ENCODE measurements at places on chromosomes 11 and 22.

DNA sequence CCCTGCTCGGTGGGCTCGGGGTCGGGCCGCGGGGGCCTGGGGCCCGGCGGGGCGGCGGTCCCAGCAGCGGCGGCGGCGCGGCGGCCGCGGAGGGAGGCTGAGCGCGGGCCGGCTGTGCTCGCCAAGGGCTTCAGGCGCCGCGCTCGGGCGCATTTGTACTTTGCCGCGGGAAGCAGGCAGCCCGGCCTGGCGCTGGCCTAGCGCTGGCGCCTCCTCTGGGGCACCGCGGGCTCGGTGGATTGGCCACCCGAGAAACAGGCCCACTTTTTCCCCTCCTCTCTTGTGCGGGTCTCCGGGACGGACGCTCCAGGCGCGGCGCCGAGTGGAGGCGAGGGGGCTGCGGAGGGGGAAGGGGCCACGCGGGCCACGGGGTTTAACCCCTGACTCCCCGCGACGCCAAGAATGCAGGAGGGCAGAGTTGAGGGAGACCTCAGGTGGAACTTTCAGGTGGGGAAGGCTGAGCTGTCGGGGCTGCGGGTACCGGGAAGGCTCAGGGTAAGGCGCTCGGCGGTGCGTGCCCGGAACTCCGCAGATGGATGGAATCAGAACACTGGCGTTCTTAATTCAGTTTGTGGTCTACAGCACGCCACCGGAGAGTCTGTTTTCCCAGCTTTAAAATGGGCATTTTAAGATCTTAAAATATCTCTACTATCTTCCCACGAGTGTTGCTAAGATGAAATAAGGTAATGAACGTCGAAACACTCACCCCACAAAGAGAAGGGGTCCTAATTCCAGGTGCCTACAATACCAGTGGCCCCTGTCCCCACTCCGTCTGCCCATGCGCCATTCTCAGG, at the start of gene CHRDL2:
CHRDL2 (minus strand) TSS at position 126 of the 794 bp plus-strand sequence. CDS start 538 bp downstream, outside the sequence.
- no peak for DNase-seq

- no peak for DNase-seq
Measured at GRCh38 chr11:94507485-94507884, 4.8 kb upstream of the C11orf97 start.

GRCh38 chr22:50325444-50326224, 1.2 kb downstream of the DENND6B start:
- no peak for DNase-seq

- no peak for DNase-seq
Measured at GRCh38 chr11:11672789-11673188, 51.0 kb upstream of the GALNT18 start.

- no peak for DNase-seq
Measured at GRCh38 chr22:49826603-49827270, 936 bp downstream of the BRD1 start.

DNA sequence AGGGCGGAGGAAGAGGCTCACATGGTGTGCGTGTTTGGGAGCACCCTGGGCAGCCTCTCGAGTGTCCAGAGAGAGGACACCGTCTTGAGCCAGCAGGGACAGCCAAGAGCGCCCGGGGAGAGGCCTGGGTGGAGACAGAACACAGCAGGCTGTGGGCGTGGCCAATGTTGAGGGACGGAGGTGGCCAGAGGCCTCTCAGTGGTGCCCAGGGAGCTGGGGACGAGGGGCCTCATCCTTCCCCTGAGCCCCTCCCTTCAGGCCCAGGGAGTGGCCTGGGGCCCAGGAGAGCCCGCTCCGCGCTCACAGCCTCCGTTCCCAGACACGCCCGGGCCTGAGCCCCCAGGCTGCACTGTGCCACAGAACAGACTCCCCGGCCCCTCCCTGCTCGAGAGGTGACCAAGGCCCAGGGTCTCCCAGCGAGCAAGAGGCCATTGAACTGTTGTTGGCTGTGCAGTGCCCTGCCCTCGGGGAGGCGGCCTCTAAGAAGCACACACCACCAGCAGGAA, 48.4 kb downstream of the CDKN1C start:
- no peak for DNase-seq

DNA sequence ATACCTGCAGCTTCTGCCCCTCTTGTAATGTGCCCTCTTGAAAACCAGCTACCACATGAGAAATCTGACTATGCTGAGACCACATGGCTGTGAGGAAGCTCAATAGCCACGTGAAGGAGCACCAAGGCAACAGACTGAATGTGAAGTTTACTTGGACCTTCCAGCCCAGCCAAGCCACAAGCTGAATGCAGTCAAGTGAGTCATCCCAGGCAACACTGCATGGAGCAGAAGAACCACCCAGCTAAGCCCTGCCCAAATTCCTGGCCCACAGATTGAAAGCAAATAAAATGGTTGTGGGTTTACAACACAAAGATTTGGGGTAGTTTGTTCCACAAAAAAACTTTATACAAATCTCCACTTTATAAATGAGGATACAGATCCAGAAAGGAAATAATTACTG, 114.5 kb downstream of the TIMP3 start:
- DNase-seq, result no peak

GRCh38 chr11:9646324-9646723, 17.6 kb upstream of the SWAP70 start:
- DNase-seq, result no peak

DNA sequence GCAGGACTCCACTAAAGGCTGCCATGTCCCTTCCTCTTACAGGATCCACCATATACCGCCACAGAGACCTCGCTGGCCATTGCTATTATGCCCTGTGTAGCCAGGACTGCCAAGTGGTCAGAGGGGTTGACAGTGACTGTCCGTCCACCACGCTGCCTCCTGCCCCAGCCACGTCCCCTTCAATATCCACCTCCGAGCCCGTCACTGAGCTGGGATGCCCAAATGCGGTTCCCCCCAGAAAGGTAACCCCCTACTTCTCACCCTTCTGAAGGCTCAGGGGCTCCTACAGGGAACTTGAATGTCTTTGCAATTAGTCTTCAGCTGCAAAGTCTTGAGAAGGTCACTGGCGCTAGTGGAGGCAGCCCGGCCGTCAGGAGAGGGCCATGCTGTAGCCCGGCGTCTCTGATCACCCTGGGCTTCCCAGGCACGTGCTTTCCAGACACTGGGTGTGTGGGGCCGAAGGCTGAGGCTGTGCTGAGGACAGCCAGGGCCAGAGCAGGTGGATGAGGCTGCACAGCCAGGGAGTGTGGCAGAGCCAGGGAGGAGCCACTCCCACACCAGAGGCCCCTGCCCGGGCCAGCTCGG, 30.0 kb upstream of the MUC5B start:
- DNase-seq, result no peak

DNA sequence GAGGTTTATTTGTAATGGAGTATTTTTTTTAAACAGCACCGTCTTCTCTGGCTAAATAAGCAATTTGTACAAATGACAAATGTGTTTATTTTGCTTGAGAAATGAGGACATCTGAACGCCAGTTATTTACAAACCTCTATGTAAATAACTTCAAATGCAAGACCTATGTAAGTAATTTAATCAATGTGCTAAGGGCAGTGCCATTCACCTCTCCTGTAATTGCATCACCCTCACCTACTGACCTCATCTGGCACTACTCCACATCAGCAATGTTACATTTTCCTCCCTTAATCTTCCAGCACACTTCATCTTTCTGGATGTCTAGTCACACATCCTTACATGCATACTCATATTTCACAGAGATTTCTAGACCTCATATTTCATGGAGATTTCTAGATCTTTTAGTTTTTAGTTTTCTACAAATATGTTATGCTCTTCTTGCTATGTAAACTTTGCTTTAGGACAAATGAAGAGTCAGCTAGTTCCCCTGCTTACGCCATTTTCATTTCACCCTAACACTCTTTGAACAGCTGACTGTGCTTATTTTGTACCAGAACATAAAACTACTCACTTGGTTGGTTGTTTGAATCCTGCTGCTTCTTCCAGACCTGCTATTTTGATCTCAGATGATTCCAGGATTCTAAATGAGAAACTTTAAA, 238.6 kb downstream of the GRM5 start:
- DNase-seq, result no peak

DNA sequence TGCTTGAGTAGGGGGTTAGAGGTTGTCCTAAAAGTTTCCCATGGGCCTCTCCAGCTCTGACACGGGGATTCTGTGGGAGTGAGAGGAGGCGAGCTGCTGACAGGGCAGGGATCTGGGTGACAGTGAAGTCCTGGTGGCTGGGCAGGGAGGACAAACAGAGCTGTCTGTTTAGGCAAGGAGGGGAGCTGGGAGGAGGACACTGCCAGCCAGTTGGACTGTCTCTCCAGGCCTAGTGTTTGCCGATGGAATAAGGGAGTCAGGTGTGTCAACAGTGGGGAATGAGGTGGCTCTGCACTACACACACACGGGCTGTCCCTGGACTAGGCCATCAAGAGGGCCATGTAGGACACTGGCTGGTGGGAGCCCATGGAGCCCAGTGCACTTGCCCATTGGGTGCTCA, 20.6 kb upstream of the SYT7 start:
- no peak for DNase-seq

- DNase-seq, result no peak
Measured at GRCh38 chr11:118200901-118201680, 23.7 kb downstream of the JAML start.

- no peak for DNase-seq
Measured at GRCh38 chr11:44561275-44561805, 4.1 kb upstream of the CD82 start.

DNA sequence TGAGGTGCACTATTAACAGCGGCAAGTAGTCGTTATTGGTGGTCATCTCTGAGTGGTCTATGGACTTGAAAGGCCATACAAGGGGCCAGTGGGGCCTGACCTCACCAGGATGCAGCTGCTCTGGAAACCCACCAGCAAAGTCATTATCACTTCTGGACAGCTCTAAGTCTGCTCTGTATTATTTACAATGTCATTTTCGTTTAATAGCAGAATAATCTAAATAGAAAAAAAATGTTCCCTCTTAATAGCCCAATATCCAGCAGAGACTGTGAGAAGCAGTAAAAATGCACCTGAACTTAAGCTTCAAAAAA, 85.0 kb upstream of the EED start:
- no peak for DNase-seq

DNA sequence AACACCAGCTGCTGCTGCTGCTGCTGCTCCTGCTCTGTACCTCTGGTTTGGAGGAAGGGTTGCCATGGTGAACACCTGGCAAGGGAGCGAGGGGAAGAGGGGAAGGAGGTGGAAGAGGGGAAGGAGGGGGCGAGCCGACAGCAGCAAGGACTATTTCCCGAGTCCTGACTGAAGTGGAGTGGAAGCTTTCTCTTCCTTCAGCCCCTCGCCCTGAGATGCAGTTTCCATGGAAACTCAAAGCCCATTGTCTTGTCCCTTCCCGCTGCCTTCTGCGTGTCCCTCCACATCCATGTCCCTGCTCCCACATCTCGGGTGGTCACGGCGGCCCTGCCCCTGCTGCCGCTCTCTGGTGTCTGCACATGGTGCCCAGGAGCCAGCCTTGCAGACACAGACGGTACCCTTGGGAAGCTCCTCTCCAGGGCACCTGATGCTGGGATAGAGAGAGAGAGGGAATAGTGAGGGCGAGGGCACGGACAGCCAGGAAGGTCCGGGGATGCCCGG, 28.6 kb downstream of the FAM83F start:
- no peak for DNase-seq

GRCh38 chr11:61659413-61660196, 20.6 kb upstream of the DAGLA start:
- no peak for DNase-seq

Data from esophagus squamous epithelium (tissue), 5 donors.